ENCODE measurements at places on chromosomes 11 and 22. TPM values are rescaled to one million over a fixed set of nuclear protein-coding genes. Genes with fewer than 3 reads are reported as not detected.

DNA sequence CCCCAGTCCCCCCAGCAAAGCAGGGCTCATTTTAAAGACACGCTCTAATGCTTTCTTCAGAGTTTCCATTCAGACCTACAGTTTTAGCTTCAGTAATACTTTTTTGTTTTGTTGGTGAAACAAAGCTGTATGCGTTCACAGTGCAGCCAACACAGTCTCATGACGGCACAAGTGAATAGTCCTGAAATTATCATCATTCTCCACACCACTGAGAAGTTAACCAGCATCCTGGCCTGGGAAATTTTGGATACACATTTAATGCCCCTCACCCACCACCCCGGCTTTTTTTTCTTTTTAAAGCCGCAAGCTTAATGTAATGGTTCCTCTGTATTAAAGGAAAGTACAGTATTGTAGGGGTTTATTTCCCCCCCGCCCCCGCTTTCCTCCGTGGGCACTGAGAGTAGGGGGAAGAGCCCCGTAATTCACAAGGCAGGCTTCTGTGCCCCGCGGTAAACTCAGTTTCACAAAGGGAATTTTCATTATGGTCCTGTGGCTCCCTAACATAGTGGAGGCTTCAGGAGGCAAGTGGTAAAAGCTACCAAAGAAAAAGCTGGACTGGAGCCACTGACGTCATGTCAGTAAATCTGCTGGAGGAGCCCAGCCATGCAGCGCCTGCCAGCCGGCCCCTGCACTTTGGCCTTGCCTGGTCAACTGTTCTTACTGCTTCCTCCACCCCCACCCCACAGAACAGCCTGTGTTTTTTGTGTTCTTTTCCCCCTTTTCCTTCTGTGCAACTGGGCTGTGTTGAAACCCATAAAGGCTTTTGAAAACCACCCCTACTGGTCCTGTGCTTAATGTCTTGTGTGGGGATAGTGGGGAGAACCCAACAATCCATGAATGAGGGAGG is 18.2 kb downstream of the TEAD1 start:
- DNase-seq: peak; percentile 95

GRCh38 chr11:2775083-2775625 is 75.4 kb upstream of the KCNQ1OT1 start:
- no peak for DNase-seq

GRCh38 chr11:87324817-87325489 is 287.2 kb downstream of the TMEM135 start:
- no peak for DNase-seq

- no peak for DNase-seq
These were observed 231.0 kb downstream of the DDX10 start for GRCh38 chr11:108895579-108896480.

DNA sequence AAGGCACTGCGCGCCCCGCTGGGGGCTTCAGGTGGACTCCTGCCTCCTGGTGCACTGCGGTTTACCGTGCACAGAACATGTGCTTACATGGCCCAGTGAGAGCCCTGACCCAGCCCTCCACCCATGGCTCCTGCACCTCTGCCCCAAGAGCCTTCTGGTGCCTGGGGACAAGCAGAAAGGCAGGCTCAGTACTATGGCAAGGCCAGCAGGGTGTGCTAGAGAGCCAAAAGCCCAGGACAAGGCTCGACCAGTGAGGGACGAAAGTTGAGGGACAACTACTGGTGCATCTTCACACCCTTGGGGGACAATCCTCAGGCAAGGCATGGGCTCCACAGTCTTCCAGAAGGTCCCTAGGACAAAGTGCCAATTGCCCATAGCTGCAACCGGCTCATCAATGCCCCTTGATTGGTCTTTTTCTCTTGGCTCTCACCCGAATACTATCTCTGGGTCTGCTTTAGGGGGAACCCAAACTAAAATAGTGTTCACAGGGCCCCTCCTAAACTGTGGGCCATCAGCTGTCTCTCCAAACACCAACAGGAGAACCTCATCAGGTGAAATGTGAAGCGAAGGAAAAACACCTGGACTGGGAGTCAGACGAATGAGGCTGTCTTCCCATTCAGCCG is 13.5 kb downstream of the PGA5 start:
- DNase-seq: peak; percentile 51

DNA sequence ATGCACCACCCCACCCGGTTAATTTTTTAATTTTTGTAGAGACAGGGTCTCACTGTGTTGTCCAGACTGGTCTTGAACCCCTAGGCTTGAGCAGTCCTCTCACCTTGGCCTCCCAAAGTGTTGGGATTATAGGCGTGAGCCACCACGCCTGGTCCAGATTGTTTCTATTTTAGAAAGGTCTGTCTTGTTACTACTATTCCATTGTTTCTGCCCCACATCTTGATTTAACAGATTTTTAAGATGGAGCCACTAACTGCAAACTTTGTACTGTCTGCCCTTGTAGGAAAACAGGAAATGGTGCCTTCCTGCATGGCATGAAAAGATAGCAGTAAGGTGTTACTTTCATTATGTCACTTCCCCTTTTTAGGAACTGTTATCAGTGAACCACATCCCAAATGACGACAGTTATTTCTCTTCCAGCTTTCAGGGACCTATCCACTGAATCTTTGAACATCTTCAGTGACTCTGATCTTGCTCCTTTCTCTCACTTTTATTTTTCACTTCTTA is 23.2 kb downstream of the TAF1D start:
- DNase-seq: no peak

DNA sequence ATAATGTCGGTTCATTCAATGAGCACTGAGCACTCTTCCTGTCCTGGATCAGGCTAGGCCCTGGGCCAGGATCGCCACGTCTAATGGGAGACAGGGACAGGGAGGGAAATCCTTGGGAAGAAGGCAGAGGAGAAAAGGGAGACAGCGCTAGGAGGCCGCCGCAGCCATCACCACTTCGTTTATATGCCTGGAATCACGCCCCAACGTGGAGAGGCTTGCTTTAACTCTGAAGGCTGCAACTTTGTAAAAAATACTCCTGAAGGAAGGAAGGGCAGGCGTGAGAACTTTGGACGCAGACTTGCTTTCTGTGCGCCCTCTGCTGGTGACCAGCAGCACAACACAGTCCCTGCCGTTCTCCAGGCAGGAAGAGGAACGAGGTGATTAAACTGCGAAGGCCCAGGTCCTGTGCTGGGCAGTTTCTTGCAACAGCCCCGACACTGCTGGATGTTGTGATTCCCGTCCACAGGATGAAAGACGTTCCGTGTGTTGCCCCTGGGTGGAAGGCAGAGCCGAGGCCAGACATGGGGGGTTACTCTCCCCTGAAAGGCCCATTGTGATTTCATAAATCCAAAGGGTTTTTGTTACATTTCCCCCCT is 22.1 kb downstream of the RIBC2 start:
- DNase-seq: peak; percentile 91

Gene SLC35F2
- 2.1 TPM for total RNA-seq

- DNase-seq: no peak
These were observed 32.4 kb downstream of the CREB3L1 start for GRCh38 chr11:46309814-46310259.

Gene SLC22A12
- not detected for total RNA-seq

Gene SOX10
- 3.6 TPM for total RNA-seq

Gene NRIP3
- total RNA-seq: 1.9 TPM

DNA sequence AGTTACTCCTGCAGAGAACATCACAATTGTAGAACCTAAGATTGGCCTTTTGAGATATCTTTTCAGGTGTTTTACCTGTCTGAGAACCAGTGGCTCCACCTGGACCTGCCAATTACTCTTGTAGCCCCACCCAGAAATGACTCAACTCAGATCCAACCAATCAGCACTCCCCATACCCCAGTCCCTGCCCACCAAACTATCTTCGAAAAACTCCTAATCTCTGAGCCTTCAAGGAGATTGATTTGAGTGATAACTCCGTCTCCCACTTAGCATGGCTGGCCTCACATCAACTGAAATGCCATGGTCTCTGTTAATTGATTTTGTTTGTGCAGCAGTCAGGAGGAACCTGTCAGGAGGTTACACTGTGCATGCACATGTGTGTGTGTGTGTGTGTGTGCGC is 103.6 kb downstream of the MTNR1B start:
- DNase-seq: no peak

- no peak for DNase-seq
These were observed 2.6 kb downstream of the ACER3 start for GRCh38 chr11:76863196-76863777.

- no peak for DNase-seq
These were observed 6.2 kb downstream of the ALDH3B1 start for GRCh38 chr11:68016161-68016903.

Gene TYR
- total RNA-seq: not detected

DNA sequence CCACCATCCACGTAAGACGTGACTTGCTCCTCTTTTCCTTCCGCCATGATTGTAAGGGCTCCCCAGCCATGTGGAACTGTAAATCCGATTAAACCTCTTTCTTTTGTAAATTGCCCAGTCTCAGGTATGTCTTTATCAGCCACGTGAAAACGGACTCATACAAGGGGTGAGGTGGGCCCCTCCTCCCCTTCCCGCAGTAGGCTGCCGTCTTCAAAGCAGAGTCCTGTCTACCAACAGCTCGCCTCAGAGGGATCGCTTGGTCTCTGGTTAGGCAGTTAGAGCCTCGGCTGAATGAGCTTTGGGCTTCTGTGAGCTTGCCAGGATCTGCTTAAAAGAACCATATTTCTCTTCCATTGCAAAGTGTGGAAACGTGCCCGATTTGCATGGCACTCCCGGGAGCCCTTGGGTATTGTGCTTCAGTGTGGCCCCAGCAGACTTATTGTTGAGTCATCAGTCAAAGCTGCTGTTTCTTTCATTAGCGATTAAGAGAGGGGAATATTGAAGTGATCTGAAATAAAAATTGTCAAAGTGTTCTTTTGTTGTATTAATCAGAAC is 338.3 kb downstream of the TBC1D22A start:
- no peak for DNase-seq

Gene APOL3
- 32.2 TPM for total RNA-seq

Gene DRD4
- total RNA-seq: 0.29 TPM

DNA sequence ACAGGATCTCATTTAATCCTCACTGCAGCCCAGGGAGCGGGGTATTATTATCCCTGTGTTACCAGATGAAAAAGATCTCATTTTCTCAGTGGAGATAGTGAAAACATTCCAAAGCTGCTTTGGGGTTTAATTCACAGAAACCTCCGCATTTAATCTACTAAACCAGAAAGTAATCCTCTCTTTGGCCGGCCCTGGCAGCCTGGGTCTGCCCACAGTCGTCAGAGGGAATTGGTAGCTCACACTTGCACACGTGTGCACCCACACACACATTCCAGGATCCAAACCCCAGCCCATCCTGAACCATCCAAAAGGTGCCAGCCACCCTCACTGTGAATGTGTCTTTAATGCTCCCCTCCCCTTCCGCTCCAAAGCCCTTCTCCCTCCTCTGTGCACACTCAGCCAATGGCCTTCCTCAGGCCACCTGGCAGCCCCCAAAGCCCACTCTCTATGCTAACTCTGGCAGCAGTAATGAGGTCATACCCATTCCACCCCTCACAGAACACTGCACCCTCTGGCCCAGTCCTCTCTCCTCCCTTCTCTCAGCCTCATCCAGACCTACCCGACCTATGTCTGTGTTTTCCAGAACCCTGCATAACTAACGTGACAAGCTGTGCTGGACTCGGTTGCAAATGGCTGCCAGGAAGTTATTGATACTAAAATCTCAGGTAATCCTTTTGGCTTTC is 466.2 kb downstream of the SOX6 start:
- no peak for DNase-seq

Gene LMNTD2
- total RNA-seq: 0.58 TPM

Data from left cardiac atrium (tissue), 4 donors.